Muscle of leg (tissue), 16 donors: ENCODE measurements at places on chromosomes 2 and 18.
A peak's percentile ranks its signal among the peaks of the same experiment; 100 is the strongest.

DNA sequence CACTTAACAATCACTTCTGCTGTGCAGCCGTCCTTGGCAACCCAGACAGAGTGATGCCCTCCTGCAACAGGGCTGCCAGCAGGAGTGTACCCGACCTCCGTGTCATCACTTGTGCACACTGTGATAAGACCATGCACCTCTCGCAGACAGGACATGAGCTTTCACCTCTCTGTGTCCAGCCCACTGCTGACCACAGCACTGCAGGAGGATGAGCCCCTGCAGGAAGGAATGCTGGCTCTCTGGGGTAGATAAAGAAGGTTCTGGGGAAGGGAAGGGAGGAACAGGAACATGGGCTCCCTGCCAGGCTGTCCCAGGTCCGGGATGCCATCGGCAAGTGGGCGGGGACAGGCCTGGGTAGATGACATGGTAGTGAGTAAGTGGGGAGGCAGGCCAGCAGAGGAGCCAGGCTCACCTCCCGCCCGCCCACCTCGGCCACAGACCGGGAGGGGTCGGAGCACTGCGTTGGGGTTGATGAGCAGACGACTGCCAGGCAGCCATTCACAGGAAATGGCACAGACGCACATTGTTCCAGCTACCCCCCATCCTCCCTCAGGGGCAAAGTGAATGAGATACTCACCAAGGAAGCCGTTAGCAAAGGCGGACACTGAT lies 18.6 kb upstream of the COL6A3 start:
- no peak for DNase-seq

DNA sequence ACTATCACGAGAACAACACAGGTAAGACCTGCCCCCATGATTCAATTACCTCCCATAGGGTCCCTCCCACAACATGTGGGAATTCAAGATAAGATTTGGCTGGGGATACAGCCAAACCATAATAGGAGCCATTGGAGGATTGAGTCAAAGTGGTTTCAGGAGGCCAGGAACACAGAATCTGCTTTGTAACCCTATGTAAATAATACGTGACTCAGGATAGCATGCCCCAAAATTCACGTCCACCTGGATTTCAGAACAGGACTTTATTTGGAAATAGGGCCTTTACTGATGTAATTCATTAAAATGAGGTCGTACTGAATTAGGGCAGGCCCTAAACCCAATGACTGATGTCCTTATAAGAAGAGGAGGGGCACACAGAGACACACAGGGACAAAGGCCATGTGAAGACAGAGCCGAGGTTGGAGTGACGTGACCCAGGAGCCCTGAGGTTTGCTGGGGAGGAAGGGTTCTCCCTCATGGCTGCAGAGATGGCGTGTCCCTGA lies 16.0 kb upstream of the CNDP2 start:
- DNase-seq, result no peak

DNA sequence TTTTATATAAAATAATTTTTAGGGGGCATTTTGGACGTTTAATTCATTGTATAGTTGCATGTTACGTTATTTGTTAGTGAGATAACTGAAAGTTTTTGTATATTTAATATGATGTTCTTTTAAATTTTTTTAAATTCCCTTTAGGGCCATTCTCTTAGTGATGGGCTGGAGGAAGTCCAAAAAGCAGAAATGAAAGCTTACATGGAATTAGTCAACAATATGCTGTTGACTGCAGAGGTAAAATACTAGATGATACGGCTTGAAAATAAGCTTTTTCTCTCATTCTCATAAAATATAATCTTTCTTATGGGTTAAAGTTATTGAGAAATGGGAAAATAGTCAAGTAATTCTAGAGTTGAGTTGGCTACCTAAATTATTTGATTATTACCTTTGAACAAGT lies 58.9 kb downstream of the MTX2 start:
- DNase-seq, result peak; percentile 28

GRCh38 chr2:135745545-135745944 lies 3.9 kb downstream of the UBXN4 start:
- no peak for DNase-seq

GRCh38 chr2:99611786-99612185 lies 122.0 kb upstream of the REV1 start:
- no peak for DNase-seq

- DNase-seq, result no peak
Observed at GRCh38 chr2:10240161-10240681, 62.5 kb upstream of the HPCAL1 start.

DNA sequence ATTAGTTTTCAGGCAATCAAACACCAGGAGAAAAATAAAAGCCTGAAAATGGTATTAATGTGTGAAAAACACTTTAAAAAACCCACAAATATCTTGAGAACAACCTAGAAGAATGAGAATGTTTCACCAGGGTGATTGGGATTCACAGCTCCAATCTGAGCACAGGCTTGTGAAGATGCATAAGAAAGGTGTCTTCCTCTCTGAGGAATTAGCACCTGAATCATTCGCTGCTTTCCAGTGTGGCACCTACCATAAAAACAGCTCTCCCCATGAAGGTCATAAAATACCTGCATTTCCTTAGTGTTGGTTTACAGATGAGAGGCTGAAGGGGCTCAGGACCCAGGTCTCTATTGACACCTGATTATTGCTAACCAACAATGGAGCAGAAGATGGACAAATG lies 499.7 kb upstream of the KLHL29 start:
- no peak for DNase-seq

DNA sequence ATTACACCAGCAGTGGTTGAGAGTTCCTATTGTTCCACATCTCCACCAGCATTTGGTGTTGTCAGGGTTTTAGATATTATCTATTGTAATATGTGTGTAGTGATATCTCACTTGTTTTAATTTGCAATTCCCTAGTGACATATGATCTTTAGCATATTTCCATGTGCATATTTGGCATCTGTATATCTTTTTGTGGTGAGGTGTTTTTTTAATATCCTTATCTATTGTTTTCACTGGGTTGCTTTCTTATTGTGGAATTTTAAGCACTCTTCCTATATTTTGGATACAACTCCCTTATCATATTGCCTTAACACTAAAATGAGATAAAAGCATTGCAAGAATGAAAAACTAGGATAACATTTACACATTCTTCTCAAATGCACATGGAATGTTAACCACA lies 453.9 kb upstream of the FSIP2 start:
- no peak for DNase-seq

DNA sequence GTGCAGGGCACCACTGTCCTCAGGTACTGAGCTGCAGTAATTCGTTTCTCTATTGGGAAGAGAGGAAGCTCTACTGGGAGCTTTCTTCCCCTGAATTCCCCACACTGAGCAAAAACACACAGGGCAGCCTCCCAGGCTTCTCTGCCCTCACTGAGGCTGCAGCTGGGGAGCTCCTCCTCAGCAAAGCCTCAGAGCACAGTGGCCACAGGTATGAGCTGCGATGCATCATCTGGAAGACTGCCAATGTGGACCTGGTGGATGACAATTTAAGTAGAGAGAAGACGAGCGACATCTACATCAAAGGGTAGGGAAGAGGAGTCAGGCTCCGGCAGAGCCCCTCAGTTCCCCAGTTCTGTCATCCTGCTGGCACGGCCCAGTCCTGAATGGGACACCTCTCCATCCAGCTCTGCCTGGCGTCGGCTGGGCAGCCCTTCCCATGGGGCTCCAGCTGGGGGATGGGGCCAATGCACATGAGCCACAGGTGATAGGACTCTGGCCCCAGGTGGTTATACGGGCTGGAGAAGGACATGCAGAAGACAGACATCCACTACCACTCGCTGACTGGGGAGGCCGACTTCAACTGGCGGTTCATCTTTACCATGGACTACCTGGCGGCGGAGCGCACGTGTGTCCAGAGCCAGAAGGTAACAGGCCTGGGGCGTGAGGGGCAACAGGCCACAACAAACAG lies 37.6 kb downstream of the LMAN2L start:
- no peak for DNase-seq

- no peak for DNase-seq
Observed at GRCh38 chr18:61727241-61728193, 165.3 kb downstream of the RNF152 start.

- DNase-seq, result no peak
Observed at GRCh38 chr2:42906111-42906556, 113.8 kb upstream of the HAAO start.

DNA sequence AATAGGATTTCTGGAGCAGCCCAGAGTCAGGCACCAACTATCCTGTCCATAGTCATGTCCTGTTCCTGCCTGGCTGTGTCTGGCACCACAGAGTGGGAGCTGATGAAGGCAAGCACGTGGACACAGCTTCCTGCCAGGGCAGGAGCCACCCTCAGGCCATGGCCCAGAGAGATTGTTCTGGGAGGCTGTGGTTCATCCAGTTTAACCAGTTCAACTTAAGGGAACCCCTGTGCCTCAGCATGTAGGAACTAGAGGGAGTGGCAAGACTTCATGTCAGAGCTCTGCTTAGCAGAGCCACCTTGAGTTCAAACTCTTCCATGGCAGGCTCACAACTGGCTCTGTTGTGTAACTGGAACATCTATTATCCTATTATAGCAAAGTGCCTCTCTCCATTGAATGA lies 73.2 kb upstream of the NCKAP5 start:
- DNase-seq, result peak; percentile 25

DNA sequence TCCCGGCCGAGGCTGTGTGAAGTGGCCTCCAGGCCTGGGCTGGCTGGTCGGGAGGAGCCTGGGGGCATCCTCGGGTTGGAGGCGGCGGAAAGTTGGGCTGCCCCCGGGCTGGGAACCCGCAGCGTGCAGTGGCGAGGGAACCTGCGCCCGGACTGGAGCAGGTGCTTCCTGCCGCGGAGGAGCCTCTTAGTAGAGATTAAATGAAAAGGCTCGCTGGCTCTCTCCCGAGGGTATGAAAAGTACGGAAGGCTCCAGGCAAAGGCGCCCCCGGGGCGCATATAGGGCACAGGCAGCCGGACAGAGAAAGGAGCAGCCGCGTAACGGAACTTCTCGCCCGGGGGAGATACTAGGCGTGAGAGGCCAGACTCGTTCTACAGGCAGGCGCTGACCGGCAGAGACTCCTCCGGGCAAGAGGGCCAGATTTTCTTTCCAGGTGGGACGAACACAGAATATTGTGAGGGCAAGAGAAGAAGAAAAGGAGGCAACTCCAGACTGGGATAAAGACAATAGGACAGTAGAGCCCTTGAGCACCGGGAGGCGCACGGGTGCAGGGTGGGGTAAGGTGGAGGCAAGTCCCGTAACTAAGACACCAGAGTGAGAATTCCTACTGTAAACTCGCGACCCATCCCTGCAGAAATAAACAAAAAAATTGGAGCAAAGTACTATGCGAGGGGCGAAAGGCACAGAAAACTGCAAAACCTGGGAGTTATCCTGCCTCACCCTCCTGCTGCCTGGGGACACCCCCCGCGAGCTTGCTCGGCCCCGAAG lies 816 bp downstream of the CDH2 start:
- DNase-seq, result peak; percentile 26

DNA sequence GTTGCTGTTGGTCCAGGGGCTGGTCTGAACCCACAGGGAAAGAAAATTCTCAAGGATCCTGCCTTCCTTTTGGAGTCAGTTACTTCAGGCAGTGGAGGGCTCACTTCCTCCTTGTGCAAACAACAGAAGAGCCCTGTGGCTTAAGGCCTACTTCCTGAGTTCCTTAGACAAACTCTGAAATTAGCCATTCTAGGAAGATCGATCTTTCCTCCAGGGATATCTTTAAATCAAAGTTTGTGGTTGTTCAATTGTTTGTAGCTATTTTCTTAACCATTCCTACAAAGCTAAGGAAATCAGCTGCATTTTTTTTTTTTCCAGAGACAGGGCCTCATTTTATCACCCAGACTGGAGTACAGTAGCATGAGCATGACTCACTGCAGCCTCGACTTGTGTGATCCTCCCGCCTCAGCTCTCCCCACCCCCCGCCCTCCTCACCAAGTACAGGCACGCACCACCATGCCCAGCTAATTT lies 156.0 kb downstream of the TANC1 start:
- DNase-seq, result peak; percentile 32

DNA sequence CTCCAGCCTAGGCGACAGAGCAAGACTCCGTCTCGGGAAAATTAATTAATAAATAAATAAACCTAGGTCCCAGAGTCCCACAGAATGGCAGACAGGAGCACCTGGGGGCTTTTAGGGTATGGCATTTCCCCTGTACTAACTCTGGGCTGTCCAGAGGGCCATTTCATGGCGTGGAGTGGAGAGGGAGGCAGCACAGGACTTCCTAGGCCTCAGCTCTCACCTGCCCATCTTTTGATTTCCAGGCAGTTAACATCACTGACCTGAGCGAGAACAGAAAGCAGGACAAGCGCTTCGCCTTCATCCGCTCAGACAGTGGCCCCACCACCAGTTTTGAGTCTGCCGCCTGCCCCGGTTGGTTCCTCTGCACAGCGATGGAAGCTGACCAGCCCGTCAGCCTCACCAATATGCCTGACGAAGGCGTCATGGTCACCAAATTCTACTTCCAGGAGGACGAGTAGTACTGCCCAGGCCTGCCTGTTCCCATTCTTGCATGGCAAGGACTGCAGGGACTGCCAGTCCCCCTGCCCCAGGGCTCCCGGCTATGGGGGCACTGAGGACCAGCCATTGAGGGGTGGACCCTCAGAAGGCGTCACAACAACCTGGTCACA lies 5.1 kb downstream of the IL1RN start:
- no peak for DNase-seq
